ENCODE measurements at places on chromosomes 3 and 15. TPM values are rescaled to one million over a fixed set of nuclear protein-coding genes. Genes with fewer than 3 reads are reported as not detected.

Gene FES
- 68.3 TPM for total RNA-seq

Gene ALDH1A2
- total RNA-seq: 2.6 TPM

Gene GOLGA8G
- total RNA-seq: not detected

DNA sequence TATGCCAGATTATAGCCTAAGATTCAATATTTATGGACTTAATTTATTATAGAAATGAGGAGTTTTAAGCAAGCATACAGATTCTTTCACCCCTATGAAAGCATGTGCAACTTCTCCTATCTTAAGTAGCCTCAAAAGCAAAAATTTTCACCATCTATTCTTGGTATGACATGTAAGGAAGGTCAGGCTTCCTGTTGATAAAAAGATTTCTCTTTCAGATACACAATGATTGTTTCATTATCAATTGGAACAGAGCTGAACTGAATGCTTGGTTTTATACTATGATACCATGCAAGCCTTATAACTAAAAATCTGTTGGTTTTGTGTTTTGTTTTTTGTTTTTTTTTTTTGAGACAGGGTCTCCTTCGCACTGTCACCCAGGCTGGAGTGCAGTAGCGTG is 3.9 kb downstream of the GRK7 start:
- DNase-seq: no peak

DNA sequence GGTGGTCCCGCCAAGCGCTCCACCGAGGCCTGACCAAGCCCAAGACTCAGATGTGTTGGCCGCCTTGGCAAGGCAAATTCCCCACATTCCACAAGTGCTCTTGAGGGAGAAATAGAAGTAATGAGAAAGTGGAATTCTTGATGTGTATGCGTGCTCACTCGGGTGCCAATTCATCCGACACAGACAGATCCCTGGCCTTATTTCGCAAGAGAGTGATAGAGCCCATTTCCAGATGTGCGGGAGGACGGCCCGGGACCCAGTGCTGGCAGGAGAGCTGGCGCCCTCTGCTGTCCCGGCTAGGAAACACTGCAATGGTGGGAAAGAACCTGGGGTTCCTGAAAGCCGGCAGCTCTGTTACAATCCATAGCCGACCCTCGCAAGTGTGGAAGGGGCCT is 76.0 kb downstream of the HMG20A start:
- peak; percentile 79 for DNase-seq

Gene RETNLB
- not detected for total RNA-seq

GRCh38 chr3:189202583-189202982 is 30.8 kb downstream of the TPRG1 start:
- no peak for DNase-seq

DNA sequence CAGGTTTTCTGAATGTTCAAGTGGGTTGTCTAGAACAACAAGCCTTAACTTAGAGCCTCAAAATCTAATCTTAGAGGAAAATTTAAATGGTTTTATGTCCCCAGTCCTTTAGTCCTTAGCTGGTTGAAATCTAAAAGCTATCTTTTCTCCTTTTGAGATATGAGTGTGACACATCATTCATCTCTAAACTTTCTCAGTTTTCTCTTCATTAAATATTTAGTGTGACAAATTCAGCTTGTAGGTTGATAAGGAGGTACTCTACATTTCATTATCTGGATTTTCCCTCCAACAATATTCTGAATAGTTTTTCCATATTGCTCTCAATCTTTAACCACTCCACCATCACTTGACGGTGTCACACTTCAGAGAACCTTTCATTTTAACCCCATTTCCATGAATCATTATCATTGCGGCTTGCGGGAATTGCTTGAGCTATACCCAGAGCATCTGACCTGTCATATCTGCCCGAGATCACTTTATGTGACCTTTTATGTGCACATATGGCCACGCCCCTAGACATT is 16.1 kb upstream of the ATP8B4 start:
- peak; percentile 79 for DNase-seq

DNA sequence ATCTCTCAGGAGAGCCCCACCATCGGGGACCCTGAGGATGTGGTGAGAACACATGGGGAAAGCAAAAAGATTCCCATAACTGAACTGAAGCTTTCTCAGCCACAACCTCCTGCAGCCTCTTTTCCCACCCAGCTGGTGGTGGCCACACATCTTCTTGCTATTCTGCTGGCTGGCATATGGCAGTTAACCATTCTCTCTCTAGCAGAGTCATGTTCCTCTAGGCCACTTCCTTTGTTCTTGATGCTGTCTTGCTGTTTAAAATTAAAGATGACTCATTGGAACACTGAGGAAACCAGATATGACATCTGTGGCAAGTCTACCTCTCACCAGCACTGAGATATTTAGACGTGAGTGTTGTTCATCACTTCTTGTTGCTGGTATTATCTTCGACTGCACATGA is 180.3 kb upstream of the ROBO2 start:
- no peak for DNase-seq

- DNase-seq: no peak
These were observed 43.7 kb upstream of the ADAMTS17 start for GRCh38 chr15:100385300-100386050.

Gene UTS2B
- total RNA-seq: not detected

Gene OR5K4
- not detected for total RNA-seq

DNA sequence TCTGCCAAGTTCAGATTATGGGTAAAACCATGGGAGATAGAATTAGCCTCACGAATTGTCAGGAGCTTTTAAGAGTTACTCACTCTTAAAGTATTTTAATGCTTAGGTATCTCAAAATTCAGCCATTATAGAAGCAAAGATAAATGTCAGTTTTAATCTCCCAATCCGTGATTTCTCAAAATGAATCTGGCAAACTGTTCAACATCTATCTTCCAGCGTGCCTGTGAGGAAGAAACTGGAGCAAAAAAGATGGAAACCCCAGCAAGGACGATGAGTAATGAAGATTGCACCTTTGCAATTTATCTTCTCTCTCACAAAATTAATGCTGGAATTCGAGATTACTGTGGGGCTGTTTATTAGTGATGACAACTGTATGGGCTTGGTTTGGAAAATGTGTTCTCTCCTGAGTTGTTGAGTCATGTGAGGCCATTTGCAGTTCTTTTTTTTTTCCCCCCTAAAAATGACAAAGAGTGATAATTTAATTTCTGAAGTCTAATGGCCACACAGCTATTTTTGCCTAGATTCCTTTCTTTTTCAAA is 70.5 kb downstream of the PYDC2 start:
- DNase-seq: no peak

DNA sequence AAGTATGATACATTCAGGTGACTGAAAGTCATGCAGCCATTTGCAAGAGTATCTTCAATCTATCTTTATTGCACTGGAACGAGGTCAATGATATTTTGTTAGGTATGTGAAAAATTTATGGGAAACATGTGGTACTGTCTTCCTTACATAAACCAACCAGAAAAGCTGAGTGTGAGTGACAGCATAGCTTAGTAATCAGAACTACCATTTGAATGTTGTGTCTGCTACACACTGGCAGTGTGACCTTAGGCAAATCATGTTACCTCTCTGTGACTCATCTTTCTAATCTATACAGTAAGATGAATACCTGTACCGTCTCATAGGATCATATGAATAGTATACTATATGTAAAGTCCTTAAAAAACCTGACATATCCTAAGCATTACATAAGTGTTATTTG is 337.9 kb upstream of the IL12A start:
- no peak for DNase-seq

- DNase-seq: peak; percentile 70
These were observed 1.5 kb downstream of the MGA start for GRCh38 chr15:41661518-41662225.

GRCh38 chr15:48845123-48845522 is 32.8 kb upstream of the EID1 start:
- DNase-seq: no peak

- DNase-seq: no peak
These were observed 641.4 kb upstream of the CBLB start for GRCh38 chr3:106510206-106510605.

Gene RHCG
- total RNA-seq: not detected

Gene TM6SF1
- total RNA-seq: 25.1 TPM

DNA sequence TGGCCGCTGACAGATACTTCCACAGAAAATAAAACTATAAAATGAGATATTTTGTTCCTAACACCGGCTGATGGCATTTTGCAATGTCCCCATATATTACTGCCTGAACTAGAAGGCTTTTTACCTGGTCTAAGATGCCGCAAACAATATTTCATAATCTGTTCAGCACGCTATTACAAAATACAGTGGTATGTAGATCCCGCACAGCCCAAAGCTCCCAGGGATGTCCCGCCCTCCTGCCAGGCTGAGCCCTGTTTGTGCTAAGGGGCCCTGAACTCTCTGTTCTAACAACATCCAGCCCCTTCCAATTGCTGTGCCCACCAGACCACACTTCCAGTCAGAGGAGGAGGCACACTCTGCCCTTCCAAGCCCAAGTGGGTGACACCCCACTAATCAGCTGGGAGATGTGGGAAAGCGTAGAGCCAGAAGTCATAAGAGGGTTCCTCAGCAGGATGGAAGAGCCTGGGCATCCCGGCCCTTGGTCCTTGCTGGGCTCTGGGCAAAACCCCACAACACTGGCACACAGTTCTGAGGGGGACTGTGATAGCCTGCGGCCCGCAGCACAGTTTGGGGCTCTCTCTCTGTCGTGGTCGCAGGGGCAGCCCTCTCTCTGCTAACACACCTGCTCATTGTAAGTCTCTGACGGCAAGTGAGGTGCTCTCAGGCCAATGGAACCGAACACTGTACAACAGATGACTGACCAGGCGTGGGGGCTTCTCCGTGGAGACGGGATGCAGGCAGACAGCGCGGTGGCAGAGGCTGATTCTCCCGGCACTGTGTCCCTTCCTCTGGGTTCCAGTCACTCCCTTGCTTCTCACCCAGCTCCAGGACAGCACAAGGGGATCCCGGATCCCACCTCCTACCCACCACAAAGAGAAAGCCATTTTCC is 55.2 kb downstream of the PCSK6 start:
- DNase-seq: no peak

- DNase-seq: no peak
These were observed 8.6 kb upstream of the MCF2L2 start for GRCh38 chr3:183437061-183437460.

Gene ZBBX
- total RNA-seq: not detected

Gene PTH1R
- not detected for total RNA-seq

DNA sequence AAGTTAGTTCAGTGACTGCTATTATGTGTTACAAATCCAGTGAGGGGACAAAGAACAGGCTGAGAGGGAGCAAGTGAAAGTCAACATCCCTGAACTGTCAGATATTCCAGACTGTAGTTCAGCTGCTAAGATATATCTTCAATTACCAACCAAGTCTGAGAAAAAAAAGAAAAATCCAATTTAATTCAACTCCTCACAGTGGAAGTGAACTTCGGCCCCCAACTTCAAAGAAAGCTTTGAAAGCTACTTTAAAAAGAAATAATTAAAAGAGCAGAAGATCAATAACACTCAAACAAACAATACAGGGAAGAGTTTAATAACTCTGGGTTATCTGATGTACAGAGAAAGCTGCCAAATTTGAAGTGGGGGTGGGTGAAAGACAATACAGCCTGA is 174.0 kb downstream of the SERPINI1 start:
- no peak for DNase-seq

DNA sequence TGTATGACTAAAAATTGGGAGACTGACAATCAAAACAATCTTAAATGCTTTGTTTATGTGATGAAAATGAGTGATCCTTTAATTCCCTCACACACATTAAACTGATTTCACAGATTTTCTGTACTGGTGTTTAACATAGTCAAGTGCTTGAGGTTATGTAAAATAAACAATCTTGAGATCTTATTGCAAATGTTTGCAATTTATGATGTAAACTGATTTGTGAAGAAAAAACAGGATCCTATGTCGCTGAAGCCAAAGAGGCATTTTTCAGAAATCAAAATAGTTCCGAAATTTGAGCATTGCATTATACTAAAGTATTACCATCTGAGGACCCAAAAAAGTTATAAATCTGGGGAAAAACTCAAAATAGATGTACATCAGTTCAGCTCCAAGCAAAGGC is 12.7 kb downstream of the SHOX2 start:
- no peak for DNase-seq

DNA sequence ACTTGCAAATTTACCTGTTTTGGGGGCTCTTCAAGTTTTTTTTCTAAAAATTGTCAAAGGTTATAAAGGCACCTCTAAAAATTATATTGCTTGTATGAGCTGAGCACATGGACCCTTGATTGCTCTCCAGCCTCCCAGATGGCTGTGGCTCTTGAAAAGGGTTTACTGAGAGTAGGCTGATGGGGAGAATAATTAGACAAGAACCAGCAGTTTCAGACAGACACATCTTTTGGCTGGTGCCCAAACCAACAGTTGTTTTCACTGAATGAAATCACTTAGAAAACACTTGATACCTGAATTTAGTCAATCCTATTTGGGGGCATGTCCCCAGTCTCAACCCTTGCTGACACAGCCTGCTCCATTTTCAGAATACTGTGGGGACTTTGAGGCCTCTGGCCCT is 217.6 kb downstream of the KBTBD8 start:
- no peak for DNase-seq

DNA sequence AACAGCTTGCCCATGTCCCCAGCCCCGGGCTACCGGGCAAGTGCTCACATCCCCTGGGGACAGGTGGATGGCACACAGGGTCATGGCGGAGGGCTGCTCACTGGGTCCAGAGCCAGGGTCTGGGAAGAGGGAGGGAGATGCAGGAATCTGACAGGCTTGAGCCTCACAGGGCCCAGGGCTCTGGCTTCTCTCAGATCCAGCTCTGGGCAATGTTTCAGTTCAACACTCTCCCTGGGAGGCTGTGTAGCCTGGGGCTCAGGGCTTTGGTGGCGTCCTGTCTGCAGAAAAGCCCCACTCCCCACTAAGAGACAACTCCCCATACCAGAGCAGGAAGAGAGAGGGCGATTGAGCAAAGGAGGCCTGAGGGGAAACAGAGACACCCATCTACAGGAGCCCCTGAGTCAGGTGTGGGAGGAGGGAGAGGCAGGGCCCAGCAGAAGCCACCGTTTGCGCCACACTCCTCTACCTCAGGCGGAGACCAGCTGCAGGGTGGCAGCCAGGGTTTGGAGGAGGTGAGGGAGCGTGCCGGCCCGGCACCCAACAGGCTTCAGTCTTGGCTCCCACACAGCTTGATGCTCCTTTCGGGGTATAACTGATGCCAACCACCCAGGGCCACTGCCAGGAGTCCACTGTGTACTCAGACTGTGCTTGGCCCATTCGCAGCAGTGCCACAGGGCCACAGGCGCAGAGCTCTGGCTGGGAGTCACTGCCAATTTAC is 16.8 kb upstream of the SRP14 start:
- DNase-seq: peak; percentile 29

GRCh38 chr15:94380798-94381197 is 149.4 kb downstream of the MCTP2 start:
- no peak for DNase-seq

GRCh38 chr3:72633121-72633520 is 215.1 kb downstream of the SHQ1 start:
- no peak for DNase-seq

GRCh38 chr15:40771242-40771641 is 1.5 kb downstream of the C15orf62 start:
- no peak for DNase-seq

DNA sequence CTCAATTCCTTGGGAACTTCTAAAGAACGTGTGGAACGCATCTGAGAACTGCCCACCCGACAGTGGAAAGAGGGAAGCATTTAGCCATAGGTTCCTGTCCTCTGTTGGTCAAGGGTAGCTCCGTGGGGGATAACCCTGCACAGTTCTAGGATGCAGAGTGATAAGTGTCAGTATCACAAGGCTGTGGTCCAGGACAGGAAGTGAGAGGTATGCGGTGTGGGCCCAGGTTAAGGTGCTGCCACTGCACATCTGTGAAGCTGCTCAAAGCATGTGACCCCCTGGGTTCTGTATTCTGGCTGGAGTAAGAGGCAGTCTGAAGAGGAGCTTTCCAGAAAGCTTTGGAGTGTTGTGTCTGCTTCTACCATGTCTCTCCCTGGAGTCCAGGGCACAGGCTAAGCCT is 51.7 kb upstream of the HES1 start:
- peak; percentile 52 for DNase-seq

- DNase-seq: no peak
These were observed 69.8 kb upstream of the SPATA12 start for GRCh38 chr3:56990641-56991015.

Data from activated T-cell treated with anti-CD3 and anti-CD28 coated beads, Interleukin-2, amount 50 U/mL, for 72 hours (primary cell).